ENCODE measurements at places on chromosomes 7 and 10. TPM values are rescaled to one million over a fixed set of nuclear protein-coding genes. Genes with fewer than 3 reads are reported as not detected.

Gene PGAM2
- not detected for total RNA-seq

Gene WEE2
- total RNA-seq, result not detected

Gene KCNMA1
- total RNA-seq, result 0.93 TPM

Gene MINDY4
- total RNA-seq, result 3.1 TPM

Gene POLR2J3
- total RNA-seq, result 32.7 TPM

Gene SLC39A12
- 0.67 TPM for total RNA-seq

Gene ITPRID1
- not detected for total RNA-seq

Gene TRPV6
- total RNA-seq, result not detected

Gene NME8
- not detected for total RNA-seq

Gene ARPC1B
- total RNA-seq, result 540 TPM

Gene TMEM196
- not detected for total RNA-seq

Gene SUV39H2
- 10.0 TPM for total RNA-seq

Gene CALML5
- not detected for total RNA-seq

Gene NAT16
- total RNA-seq, result not detected

Gene CLDN4
- not detected for total RNA-seq

Gene ZCCHC24
- 48.7 TPM for total RNA-seq

Gene GPR15LG
- not detected for total RNA-seq

Gene SLC35B4
- total RNA-seq, result 34.9 TPM

Gene VSIR
- total RNA-seq, result 1.5 TPM

Gene VIPR2
- total RNA-seq, result not detected

Gene FBXO24
- under 0.01 TPM for total RNA-seq

Gene TRPV5
- total RNA-seq, result not detected

Gene ATP6V0A4
- 21.8 TPM for total RNA-seq

Gene FFAR4
- not detected for total RNA-seq

Gene SAP25
- not detected for total RNA-seq

Gene HSPA12A
- total RNA-seq, result 36.0 TPM

Gene HELLS
- total RNA-seq, result 30.5 TPM

Gene MYH16
- not detected for total RNA-seq

Gene OR2A7
- 1.4 TPM for total RNA-seq

Gene RBP3
- not detected for total RNA-seq

Gene OR2A1
- total RNA-seq, result not detected

Gene SPDYE5
- total RNA-seq, result not detected

Gene CAMK2B
- total RNA-seq, result not detected

Gene CFAP43
- total RNA-seq, result 1.0 TPM

Gene GHRHR
- not detected for total RNA-seq

Gene INMT
- not detected for total RNA-seq

Gene ING3
- 12.8 TPM for total RNA-seq

Gene MMD2
- not detected for total RNA-seq

Gene TAF5
- total RNA-seq, result 4.9 TPM

Gene STRIP2
- total RNA-seq, result 17.6 TPM

Gene TM9SF3
- total RNA-seq, result 79.6 TPM

Gene VPS50
- total RNA-seq, result 31.3 TPM
